ENCODE measurements at places on chromosomes 6 and 20. TPM values are rescaled to one million over a fixed set of nuclear protein-coding genes. Genes with fewer than 3 reads are reported as not detected.

Gene TPX2
- polyA plus RNA-seq: 71.2 TPM

Gene SNPH
- 3.3 TPM for polyA plus RNA-seq

Gene DACT2
- 19.3 TPM for polyA plus RNA-seq

Gene ZDHHC14
- polyA plus RNA-seq: 19.1 TPM

Gene POM121L2
- not detected for polyA plus RNA-seq
